Cerebellum (tissue), 4 donors: ENCODE measurements at places on chromosomes 4 and X. TPM values are rescaled to one million over a fixed set of nuclear protein-coding genes. Genes with fewer than 3 reads are reported as not detected.

Gene RPL9
- 1,493 TPM for total RNA-seq

Gene DIPK2B
- total RNA-seq = 5.0 TPM

Gene HSPA4L
- 12.2 TPM for total RNA-seq

Gene LRCH2
- total RNA-seq = 31.0 TPM

Gene MBNL3
- 6.5 TPM for total RNA-seq

Gene TCEAL2
- 16.1 TPM for total RNA-seq

Gene MED14
- total RNA-seq = 55.6 TPM

Gene FAT1
- total RNA-seq = 85.3 TPM

Gene UGT2A1
- total RNA-seq = not detected

Gene TMEM154
- 1.5 TPM for total RNA-seq

Gene TSPAN6
- total RNA-seq = 34.5 TPM

Gene CT45A7
- not detected for total RNA-seq

Gene MID1
- total RNA-seq = 35.3 TPM

Gene GLRA2
- total RNA-seq = 44.4 TPM

Gene AMBN
- total RNA-seq = not detected

Gene SPARCL1
- 83.3 TPM for total RNA-seq

Gene FRG2
- not detected for total RNA-seq

Gene TRIML2
- total RNA-seq = not detected

Gene XAGE1A
- total RNA-seq = not detected

Gene GABRG1
- 22.3 TPM for total RNA-seq

Gene ERAS
- 0.27 TPM for total RNA-seq

Gene PTCHD1
- 10.6 TPM for total RNA-seq

Gene CACNA1F
- 0.36 TPM for total RNA-seq

Gene F9
- total RNA-seq = not detected

Gene CXCL13
- not detected for total RNA-seq

Gene MSANTD1
- total RNA-seq = 3.8 TPM

Gene SOX3
- total RNA-seq = 1.5 TPM

Gene PGAM4
- not detected for total RNA-seq

Gene IL21
- total RNA-seq = not detected

Gene RNF128
- total RNA-seq = 2.0 TPM

Gene KLF8
- total RNA-seq = 18.4 TPM

Gene UGT8
- total RNA-seq = 11.3 TPM

Gene XAGE5
- not detected for total RNA-seq

Gene IBSP
- total RNA-seq = 0.27 TPM

Gene ANKRD50
- 84.3 TPM for total RNA-seq

Gene INTU
- total RNA-seq = 50.6 TPM

Gene GC
- total RNA-seq = not detected
